Smooth muscle cell of the umbilical artery (primary cell): ENCODE measurements at places on chromosomes 3 and 15. TPM values are rescaled to one million over a fixed set of nuclear protein-coding genes. Genes with fewer than 3 reads are reported as not detected.

SYNPR gene
- total RNA-seq: not detected in 2 replicates

DPPA2 gene
- not detected in 2 replicates for total RNA-seq

LDHAL6B gene
- not detected in 2 replicates for total RNA-seq

LMAN1L gene
- total RNA-seq: not detected in 2 replicates

SKOR1 gene
- total RNA-seq: 0.09 TPM in 1 of 2 replicates, not detected in the other

TRH gene
- not detected in 2 replicates for total RNA-seq

ATOSA gene
- total RNA-seq: 17.2 and 22.4 TPM in 2 replicates

CFAP161 gene
- 0.14 TPM in 1 of 2 replicates, not detected in the other for total RNA-seq

VPS8 gene
- total RNA-seq: 86.0 and 98.9 TPM in 2 replicates

SHC4 gene
- total RNA-seq: 2.6 and 3.0 TPM in 2 replicates

PRKCI gene
- total RNA-seq: 82.5 and 98.0 TPM in 2 replicates

CCDC39 gene
- not detected in 2 replicates for total RNA-seq

RBP2 gene
- total RNA-seq: not detected in 2 replicates

SLC22A13 gene
- 1.5 and 1.6 TPM in 2 replicates for total RNA-seq

FBXW12 gene
- not detected in 2 replicates for total RNA-seq

SNX22 gene
- 0.28 and 0.30 TPM in 2 replicates for total RNA-seq

RIOX2 gene
- 25.5 and 36.2 TPM in 2 replicates for total RNA-seq

LRRC31 gene
- total RNA-seq: not detected in 2 replicates

FANCD2OS gene
- total RNA-seq: not detected in 2 replicates

SMARCC1 gene
- 32.4 and 44.7 TPM in 2 replicates for total RNA-seq

LRRN1 gene
- total RNA-seq: not detected in 2 replicates

COL6A6 gene
- total RNA-seq: 0.30 TPM in 1 of 2 replicates, not detected in the other

FGF12 gene
- total RNA-seq: not detected in 2 replicates

NISCH gene
- total RNA-seq: 102 and 113 TPM in 2 replicates

MLF1 gene
- total RNA-seq: 10.2 and 13.7 TPM in 2 replicates

HIGD2B gene
- not detected in 2 replicates for total RNA-seq

NEK10 gene
- 2.7 and 3.8 TPM in 2 replicates for total RNA-seq

TUSC7 gene
- not detected in 2 replicates for total RNA-seq

PTPN9 gene
- 16.6 and 26.1 TPM in 2 replicates for total RNA-seq

PHLDB2 gene
- 61.5 and 122 TPM in 2 replicates for total RNA-seq
